GOT3 (cell line): ENCODE measurements at places on chromosomes 12 and 14.

- DNase-seq, result no peak
Measured at GRCh38 chr12:79514730-79515529, 175.8 kb downstream of the PAWR start.

DNA sequence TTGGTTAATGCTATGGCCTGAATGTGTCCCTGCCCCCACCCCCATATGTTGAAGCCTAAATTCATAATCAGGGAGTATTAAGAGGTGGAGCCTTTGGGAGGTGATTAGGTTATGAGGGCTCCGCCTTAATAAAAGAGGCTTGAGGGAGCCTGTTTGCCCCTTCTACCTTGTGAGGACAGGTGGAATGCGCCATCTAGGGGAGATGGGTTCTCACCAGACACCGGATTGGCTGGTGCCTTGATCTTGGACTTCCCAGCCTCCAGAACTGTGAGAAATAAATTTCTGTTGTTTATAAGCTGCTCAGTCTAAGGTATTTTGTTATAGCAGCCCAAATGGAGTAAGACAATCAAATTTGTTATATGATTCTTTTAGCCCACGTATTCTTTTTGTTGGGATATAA lies 148.3 kb downstream of the PTCSC3 start:
- DNase-seq, result no peak

- no peak for DNase-seq
Measured at GRCh38 chr12:116320791-116321217, 43.3 kb upstream of the MED13L start.

- no peak for DNase-seq
Measured at GRCh38 chr12:49899921-49900320, 3.8 kb downstream of the FAIM2 start.

- no peak for DNase-seq
Measured at GRCh38 chr12:49043241-49043640, 17.4 kb downstream of the KMT2D start.

- DNase-seq, result no peak
Measured at GRCh38 chr14:99272899-99273765, 1.1 kb upstream of the BCL11B start.

GRCh38 chr12:122981036-122981471 lies 573 bp downstream of the ARL6IP4 start:
- DNase-seq, result no peak

DNA sequence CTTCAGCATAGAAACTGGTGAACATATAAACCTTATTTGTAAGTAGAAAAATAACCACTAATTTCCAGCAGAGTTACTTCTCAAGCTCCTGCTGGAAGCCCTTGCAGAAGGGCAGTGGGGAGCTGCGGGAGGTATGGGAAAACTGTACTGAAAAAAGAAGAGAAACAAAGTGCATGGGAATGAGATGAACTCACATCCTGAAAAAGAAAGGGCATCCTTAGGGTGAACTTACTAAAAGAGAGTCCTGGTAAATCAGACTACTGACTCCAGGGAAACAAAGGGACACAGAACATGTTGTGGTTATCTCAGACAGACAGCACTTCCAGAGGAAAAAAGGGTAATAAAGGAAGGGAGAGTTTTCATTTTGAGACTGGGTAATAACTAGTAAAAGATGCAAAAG lies 515.1 kb downstream of the RPL10L start:
- no peak for DNase-seq

GRCh38 chr12:32467959-32468863 lies 68.9 kb downstream of the FGD4 start:
- no peak for DNase-seq

DNA sequence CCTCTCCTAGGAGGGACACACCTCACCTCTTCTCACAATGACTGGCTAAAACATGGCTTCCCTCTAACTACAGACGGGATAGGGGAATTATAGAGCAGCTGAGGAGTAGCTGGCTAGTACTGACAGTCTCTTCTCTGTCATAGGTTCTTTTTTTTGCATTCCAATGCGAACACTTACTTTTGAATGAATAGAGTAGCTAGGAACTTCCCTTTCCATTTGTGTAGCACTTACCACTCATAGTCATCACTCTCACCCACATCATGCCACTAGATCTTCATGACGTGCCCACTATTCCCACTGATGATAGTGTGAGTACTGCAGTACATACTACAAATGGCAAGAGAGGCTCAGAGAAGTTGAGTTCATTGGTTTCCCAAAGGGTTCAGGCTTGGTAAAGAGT lies 143.9 kb upstream of the HIF1A start:
- no peak for DNase-seq

DNA sequence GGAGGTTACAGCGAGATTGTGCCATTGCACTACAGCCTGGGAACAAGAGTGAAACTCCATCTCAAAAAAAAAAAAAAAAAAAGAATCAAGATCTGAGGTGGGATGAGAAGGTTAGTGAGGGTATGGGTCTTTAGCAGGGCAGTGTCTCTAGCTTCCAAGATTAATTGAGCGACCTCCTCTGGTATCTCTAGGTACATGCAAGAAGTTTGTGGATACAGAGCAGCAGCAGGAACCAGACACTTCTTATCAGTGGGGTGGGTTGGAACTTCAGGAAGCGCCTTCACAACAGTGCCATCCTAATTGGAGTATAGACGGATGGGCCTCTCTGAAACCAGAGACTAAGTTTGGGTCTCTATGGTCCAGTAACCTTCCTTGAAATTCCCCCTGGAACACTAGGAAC lies 51.9 kb upstream of the CISTR start:
- no peak for DNase-seq

GRCh38 chr14:76954394-76955190 lies 73.9 kb downstream of the IRF2BPL start:
- DNase-seq, result no peak

- no peak for DNase-seq
Measured at GRCh38 chr12:118979763-118980406, 1.5 kb upstream of the SRRM4 start.

DNA sequence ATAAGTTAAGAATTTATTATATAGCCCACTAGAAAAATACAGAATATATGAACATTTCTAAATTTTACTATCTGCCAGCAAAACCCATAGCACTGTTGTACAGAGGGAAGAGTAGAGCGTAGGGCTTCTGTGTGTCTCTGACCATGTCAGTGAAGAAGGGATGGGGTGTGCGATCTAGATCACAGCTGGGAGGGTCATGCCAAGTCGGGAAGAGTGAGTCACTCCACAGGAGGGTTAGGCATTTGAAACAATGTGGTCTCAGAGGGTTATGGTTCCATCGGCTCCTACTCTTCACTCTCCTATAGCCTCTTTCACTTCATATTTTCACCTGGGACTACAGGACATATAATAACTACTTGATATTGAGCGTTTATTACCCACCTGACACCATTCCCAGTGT lies 185.1 kb upstream of the DDHD1 start:
- no peak for DNase-seq

DNA sequence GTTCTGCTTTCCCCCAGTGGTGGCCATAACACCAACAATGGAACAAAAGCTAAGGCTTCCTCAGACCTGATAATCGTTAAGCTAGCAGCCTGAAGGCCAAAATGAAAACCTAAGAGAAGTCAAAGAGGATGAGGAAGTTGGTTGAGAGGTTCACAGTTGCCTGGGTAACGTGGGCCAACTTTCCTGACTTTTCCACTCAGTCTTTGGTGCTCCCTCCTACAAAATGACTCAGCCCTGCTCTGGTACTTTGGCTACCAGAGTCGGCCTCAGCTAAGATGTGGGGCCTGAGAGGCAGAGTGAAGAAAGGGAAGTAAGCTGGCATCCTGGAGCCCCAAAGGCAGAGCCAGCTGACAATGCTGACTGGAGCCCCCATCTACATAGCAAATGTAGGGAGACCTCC lies 14.9 kb upstream of the FKBP11 start:
- DNase-seq, result no peak

DNA sequence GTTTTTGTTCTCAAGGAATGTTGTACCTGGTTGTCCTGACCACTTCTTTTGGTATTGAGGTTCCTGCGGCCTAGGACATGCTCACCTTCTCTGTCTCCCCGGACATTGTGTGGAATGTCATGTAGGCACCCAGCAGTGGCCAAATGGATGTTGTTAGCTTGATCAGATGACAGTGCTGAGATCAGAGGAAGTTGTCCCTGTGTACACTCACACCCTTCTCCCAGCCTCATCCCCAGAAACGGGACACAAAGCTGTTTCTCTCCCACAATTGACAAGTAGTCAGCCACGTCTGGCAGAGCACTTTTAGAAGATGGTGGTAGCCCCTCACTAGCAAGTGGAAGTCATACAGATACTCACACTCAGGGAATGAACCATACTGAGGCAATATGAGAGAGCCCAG lies 3.0 kb downstream of the PLEKHH1 start:
- DNase-seq, result no peak

DNA sequence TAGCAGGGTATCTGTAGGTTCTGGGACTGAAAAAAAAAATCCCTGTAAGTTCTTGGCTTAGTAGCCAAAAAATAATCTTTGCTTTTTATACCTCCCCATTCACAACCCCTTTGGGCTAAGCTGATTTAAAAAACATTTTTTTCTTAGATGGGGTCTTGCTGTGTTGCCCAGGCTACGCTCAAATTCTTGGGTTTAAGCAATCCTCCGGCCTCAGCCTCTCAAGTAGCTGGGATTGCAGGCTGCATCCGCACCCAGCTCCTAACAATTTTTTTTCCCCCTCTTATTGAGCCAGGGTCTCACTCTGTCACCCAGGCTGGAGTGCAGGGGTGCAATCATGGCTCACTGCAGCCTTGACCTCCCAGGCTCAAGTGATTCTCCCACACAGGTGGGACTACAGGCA lies 9.1 kb upstream of the ISM2 start:
- DNase-seq, result no peak

GRCh38 chr12:4434301-4434700 lies 11.3 kb downstream of the FGF6 start:
- DNase-seq, result no peak

- no peak for DNase-seq
Measured at GRCh38 chr14:28130610-28131284, 635.8 kb upstream of the FOXG1 start.

DNA sequence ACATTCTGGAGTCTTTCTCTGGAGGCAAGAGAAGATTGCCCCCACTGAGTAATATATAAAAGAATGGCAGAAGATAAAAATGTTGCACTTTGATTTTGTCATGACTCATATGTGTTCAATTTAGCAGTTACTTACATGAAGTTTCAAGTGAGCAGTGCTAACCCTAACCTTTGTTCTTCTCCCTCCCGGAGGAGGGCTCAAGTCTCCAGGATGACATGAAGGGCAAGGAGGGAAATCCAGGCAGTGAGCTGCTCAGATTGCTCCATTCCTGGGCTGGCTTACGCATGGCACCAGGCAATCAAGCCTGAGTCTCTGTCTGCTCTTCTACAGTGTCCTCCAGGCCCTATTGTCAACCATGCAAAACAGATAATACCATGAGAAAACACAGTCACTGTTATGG lies 322.3 kb downstream of the DUSP6 start:
- DNase-seq, result no peak

- no peak for DNase-seq
Measured at GRCh38 chr12:112168561-112168971, 43.2 kb downstream of the TRAFD1 start.

GRCh38 chr12:63889721-63890509 lies 45.4 kb downstream of the SRGAP1 start:
- no peak for DNase-seq

GRCh38 chr14:54867011-54867410 lies 35.6 kb downstream of the GCH1 start:
- DNase-seq, result no peak

DNA sequence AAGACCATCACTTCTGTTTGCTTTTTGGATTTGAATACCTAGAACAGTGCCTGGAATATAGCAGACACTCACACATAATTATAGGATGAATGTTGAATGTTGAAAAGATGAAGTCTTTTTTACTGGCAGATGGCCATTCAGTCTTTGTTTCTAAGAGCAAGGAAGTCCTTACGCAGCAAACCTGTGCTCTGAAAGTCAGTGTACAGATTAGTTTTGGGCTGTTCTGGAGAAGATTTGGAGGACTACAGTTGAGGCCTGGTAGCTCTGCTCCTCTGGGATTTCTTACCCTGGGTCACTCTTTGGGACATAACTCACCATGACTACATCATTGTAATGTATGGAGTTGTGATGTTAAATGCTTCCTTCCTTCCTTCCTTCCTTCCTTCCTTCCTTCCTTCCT lies 3.3 kb downstream of the OR4E2 start:
- no peak for DNase-seq

DNA sequence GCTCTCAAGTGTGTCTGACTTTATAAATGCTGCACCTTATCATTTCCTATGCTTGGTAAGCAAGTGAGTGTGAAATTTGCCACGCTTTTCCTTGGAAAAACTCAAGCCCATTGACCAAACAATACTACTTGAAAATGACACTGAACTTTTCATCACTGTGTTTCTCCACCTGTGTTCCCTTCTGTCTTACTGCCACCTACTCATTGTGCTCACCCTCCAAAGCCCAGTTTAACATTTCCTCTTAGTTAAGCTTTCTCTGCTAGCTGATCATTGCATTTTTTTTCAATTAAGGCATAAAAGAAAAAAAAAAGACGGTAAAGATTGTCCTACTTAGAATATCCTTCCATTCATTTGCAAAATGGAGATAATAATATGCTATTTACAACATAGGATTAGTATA lies 445.7 kb downstream of the DPF3 start:
- no peak for DNase-seq

DNA sequence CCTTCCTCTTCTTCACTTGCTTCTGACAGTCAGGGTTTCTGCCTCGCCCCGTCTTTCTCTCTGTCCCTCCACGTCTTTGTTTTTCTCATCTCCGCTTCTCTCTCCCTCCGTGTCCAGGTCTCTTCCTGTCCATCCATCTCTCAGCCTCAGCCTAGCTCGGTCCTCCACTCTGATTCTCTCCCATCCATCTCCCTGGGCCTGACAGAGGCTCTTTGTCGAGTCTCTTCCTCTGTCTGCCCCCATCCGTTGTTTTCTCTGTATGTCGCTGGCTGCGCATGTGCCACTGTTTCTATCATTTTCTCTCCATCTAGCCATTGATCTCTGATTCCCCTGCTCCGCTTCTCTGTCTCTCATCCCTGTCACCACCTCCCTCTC lies 328.9 kb upstream of the TBX3 start:
- no peak for DNase-seq

- no peak for DNase-seq
Measured at GRCh38 chr14:90677484-90678050, 138.7 kb downstream of the TTC7B start.

GRCh38 chr14:57078054-57078453 lies 190.7 kb downstream of the EXOC5 start:
- no peak for DNase-seq

GRCh38 chr12:28089338-28089737 lies 100.9 kb upstream of the CCDC91 start:
- no peak for DNase-seq

- DNase-seq, result no peak
Measured at GRCh38 chr12:71014180-71014785, 93.7 kb upstream of the PTPRR start.

- no peak for DNase-seq
Measured at GRCh38 chr12:1692226-1692625, 1.4 kb downstream of the ADIPOR2 start.

GRCh38 chr12:104654665-104655609 lies 198.2 kb downstream of the CHST11 start:
- no peak for DNase-seq

GRCh38 chr12:130703733-130704375 lies 12.2 kb downstream of the RIMBP2 start:
- DNase-seq, result no peak
